Activated naive CD4-positive, alpha-beta T cell treated with anti-CD3 and anti-CD28 coated beads, Interleukin-2, amount 10 ng/mL, durations not matched to agents 7 days and 5 days (primary cell): ENCODE measurements at places on chromosomes 1 and 21.
A peak's percentile ranks its signal among the peaks of the same experiment; 100 is the strongest.

DNA sequence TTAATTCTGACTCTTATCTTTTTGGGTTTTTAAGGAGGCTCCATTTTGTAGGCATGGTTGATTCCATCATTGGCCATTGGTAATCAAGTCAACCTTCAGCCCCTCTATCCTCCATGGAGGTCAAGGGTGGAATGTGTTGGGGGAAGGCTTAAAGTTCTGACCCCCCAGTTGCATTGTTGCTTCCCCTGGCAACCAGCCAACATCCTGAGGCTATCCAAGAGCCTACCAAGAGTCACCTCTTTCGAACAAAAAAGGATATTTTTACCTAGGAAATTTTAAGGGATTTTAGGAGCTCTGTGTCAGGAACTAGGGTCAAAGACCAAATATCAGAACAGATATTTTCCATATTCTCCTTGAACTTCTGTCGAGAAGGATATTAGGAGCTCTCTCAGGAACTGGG is 251.8 kb downstream of the RYR2 start:
- DNase-seq = no peak

- DNase-seq = peak; percentile 70
These were observed 12.9 kb downstream of the PLEKHM2 start for GRCh38 chr1:15696956-15697521.

DNA sequence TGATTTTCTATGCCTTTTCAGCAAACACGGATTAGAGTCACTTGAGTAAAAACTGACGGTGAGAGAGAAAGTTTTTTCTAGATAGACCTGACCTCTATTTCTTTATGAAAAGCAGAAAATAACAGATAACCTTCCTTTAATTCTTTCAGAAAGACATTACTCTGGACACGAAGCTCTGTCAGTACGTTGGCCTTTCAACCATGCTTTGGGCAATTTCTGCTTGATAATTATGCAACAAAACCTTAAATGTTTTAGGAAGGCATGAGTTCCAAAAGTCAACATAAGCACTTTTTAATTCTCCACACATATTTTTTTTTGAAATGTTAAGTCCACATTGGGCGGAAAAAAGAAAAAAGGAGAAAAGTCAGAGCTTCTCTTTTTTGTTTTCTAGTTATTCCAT is 137.8 kb downstream of the AKT3 start:
- DNase-seq = no peak

GRCh38 chr1:38050397-38051078 is 3.9 kb upstream of the POU3F1 start:
- no peak for DNase-seq

DNA sequence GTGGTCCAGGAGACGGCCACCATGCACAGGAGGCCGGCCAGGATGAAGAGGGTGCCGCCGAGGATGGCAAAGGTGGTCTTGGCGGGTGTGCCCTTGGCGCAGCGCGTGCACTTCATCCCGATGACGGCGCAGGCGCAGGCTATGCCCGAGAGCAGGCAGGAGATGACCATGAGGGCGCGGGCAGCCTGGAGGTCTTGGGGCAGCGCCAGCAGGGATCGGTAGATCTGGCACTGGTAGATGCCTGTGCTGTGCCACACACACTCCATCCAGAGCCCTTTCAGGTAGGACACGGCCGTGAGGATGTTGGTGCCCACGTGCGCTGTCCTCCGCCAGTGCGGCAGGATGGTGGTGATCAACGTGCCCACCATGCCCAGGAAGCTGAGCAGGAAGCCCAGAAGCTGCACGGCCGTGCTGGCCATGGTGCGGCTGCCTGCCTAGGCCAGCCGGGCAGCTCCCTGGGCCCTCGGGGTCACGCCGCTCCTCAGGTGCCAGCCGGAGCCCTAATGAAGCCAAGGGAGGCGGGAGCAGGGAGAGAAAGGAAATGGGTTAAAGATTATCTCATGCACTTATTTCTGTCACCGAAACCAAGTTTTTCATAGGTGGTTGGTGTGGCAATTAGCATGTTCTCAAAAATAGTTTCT is 18.5 kb downstream of the CLDN14 start:
- DNase-seq = no peak

DNA sequence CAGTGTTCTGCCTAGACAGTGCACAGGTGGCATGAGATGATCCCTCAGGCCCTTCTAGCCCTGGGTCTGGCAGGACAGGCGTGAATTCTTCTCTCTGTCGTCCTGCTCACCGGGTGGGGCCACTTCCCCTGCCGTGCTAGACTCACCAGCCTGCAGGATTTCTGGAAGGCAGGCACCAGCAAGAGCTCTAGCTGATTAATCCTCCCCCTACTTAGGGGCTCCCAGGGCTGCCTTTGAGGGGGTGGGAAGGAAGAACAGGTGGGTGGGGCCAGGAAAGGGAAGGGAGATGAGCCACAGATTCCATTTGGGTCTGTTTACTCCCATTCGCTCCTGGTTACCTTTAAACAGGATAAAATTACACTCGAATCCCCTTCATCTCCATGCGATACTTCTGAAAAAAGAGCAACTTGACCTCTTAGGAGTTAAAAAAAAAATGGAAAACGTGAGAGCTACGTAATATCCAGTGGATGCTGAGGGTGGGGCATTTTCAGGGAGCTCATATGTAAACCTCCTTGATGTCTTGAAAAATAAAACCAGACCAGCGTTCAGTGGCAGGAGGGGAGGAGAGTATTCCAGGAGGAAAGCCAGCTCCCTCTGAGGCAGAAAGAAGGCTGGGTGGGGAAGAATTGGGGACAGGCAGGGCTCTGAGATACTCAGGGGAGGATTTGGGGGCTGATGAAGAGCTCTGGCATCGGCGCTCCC is 665.5 kb downstream of the PTPRU start:
- DNase-seq = no peak

GRCh38 chr1:89945852-89946476 is 48.9 kb upstream of the ZNF326 start:
- DNase-seq = no peak

DNA sequence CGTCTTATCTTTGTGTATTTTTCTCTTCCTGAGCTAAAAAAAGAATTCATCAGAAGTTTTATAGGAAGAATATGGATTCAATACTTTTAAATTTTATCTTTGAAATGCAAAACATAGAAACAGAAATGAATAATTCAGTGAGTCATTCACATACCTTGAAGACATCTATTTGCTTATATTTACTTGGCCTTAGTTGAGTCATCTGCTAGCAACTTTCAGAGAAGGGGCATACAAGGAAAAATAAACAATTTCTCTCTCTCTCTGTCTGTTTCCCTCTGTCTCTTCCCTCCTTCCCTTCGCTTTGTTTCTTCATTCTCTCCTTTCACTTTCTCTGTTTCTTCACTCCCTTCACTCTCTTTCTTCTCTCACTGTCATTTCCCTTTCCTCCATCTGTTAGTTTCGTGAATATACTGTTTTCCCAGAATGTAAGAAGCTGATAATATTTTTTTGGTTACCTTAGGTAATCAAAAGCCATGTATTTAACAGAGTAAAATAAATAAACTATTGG is 477.2 kb downstream of the BRINP3 start:
- no peak for DNase-seq

DNA sequence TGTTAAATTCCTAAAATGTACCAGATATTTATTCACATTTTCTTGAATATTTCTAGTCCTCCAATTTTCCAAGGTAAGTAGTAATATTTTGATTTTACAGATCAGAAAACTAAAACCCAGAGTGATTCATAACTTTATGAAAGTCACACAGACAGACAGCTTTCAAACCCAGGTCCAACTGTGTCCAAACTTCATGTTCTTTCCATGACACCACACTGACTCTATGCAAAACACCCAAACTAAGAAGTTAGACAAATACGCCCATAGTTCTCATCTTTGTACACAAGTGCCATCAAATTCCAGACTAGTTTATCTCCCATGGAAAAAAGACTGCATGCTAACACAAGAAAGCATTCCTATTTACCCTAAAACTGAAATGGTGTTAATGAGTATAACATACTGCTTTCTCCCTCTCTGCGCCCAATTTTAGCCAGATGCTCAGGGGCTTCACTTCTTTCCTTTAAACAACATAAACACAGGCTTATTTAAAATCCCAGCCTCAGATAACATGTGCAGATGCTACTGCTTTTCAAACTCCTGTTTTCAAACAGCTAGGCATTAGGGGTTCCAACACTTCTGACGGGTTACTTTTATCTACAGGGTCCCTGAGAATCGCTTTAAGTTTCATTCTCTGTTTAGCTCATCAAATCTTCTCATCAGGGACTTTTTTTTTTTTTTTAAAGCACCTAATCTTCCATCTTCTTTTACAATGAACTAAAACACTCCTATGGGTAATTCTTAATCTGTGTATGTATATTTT is 44.6 kb downstream of the WASF2 start:
- no peak for DNase-seq

DNA sequence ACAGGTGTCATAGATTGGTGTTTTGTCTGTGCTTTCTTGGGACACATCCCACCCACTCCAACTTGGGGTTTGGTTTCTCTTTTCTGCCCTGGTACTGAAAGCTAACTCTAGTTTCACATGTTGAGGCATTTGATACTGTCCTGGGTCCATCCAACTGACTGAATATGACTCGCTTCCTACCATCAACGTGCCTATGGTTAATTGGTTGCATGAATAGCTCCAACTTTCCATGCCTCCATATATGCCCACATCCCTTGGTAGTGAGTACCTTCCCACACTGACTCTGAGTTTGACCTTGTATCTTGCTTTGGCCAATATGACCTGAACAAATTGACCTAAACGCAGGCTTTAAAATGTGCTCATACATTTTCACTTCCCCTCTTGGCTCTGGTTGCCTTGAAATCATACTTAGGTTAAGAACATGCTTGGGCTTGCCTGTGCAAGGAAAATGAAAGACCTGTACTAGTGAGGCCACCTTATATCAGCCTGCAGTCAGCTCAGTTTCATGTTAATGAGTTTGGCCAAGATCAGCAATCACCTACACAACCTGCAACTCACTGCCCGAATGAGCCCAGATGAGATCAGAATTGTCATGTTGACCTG is 81.0 kb upstream of the KCNK2 start:
- no peak for DNase-seq

- DNase-seq = no peak
These were observed 16.2 kb upstream of the CR1L start for GRCh38 chr1:207628776-207629175.

DNA sequence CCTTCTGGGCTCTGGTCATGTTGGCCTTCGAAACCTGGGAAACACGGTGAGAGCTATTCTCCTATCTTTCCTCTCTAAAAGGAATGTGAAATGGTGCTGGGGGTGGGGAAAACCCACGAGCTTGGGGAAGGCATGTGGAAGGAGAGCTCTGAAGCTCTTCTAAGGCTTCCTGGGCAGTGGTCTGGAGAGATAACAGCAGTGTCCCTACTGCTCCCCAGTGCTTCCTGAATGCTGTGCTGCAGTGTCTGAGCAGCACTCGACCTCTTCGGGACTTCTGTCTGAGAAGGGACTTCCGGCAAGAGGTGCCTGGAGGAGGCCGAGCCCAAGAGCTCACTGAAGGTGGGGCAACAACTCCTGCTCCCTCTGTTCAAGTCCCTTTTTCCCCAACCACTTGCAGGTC is 2.8 kb downstream of the USP21 start:
- no peak for DNase-seq

GRCh38 chr1:30064547-30064946 is 658.8 kb downstream of the MATN1 start:
- no peak for DNase-seq

GRCh38 chr1:55959136-55959548 is 620.2 kb downstream of the PLPP3 start:
- DNase-seq = no peak

DNA sequence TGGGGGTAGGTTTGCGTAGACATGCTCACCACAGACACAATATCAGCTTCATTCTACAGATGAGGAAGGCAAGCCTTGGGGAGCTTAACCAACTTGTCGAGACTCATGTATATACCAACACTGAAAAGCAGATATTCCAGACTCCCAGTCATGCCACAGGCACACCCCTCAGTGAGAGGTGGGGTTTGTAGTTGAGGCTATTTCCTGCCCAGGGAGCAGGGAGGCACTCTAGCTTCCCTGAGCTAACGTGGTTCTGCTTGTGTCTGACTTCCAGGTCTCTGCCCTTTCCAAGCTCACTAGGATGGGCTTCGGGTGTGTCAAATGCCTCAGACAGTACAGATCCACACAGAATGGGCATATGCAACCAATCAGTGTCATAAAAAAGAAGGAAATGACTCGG is 122.3 kb upstream of the RUNX1 start:
- no peak for DNase-seq

- DNase-seq = no peak
These were observed 95.7 kb upstream of the C1orf105 start for GRCh38 chr1:172324761-172325160.

DNA sequence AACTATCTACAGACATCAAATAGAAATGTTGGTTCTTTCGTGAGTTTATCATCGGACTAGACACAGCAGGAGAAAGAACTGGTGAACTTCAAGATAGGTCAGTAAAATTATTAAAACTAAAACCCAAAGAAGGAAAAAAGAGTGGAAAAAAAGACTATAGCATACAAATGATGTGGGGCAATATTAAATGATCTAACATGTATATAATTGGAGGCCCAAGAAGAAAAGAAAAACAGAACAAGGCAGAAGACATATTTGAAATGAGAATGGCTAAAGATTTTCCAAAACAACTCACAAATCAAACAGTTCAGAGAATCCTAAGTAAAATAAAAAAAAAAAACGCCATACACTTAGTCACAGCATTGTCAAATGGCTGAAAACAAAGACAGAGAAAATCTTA is 101.8 kb downstream of the PCNX2 start:
- no peak for DNase-seq

GRCh38 chr1:70200065-70200464 is 5.3 kb downstream of the LRRC40 start:
- no peak for DNase-seq

DNA sequence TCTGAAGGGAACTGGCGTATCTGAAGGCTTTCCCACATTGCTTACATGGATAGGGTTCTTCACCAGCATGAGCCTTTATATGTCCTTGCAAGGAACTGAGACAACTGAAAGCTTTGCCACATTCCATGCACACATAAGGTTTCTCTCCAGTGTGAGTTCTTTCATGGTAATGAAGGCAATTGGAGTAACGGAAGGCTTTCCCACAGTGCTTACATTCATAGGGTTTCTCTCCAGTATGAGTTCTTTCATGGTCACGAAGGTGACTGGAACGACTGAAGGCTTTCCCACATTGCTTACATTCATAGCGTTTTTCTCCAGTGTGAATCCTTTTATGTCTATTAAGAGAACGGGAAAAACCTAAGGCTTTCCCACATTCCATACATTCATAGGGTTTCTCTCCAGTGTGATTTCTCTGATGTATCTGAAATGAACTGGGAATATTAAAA is 15.0 kb downstream of the ZNF124 start:
- no peak for DNase-seq

DNA sequence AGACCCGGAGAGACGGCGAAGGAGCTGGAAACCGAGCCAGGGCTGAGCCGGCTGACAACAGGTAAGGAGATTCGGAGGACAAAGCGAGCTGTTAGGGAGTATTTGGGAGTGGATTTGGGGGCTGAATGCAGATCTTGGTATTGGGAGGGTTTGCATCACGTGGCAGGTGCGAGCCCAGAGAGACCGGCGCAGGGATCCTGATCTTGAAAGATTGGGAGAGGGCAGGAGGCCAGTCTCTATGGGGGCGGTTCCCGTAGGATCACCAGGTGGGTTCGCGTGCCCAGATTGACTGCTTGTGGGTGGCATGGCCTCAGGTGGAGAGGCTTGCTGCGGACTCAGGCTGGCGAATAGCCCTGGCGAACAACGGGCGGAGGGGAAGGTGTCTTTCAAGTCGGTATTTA is 204 bp downstream of the CIART start:
- DNase-seq = no peak
